ENCODE measurements at places on chromosomes 13 and 19.

DNA sequence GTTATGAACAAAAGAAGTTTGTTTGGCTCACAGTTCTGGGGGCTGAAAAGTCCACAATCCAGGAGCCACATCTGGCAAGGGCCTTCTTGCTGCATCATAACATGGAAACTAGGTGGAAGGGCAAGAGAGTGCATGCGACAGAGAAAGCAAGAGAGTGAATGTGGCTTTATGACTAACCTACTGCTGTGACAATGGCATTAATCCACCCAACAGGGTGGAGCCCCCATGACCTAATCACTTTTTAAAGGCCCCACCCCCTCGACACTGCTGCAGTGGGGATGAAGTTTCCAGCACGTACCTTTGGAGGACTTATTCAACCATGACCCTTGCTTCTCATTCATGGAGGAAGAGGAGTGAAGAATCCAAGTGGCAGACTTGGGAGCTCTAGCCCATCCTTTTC lies 30.0 kb upstream of the RFXAP start:
- no peak for DNase-seq

- no peak for DNase-seq
Measured at GRCh38 chr13:22874839-22875238, 305.9 kb upstream of the SGCG start.

- DNase-seq = no peak
Measured at GRCh38 chr13:110921695-110922094, 6.8 kb upstream of the ANKRD10 start.

- no peak for DNase-seq
Measured at GRCh38 chr13:110993788-110994187, 78.9 kb upstream of the ANKRD10 start.

GRCh38 chr19:49155005-49155819 lies at the start of gene HRC:
HRC (minus strand) TSS chr19:49155396; CDS start chr19:49155237, 159 bp downstream.
- DNase-seq = no peak

GRCh38 chr19:3655402-3656072 lies 28.9 kb upstream of the CACTIN start:
- no peak for DNase-seq

DNA sequence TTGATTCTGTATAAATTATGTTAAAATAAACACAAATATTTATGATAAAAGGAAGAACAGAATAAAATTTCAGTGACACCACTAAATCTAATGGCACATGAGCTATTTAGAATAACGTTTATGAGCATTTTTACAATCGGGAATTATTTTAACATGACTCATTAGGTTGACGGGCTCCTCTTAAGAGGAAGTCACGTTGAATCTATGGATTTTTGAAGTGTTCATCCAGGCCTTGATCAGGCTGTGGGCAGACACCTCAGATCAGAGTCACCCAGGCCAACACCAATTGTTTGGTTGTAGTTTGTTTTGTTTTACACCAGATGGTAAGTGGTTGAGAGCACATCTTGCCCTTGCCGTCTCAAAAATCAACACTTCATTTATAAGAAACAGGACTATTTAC lies 257.8 kb downstream of the FOXO1 start:
- DNase-seq = no peak

DNA sequence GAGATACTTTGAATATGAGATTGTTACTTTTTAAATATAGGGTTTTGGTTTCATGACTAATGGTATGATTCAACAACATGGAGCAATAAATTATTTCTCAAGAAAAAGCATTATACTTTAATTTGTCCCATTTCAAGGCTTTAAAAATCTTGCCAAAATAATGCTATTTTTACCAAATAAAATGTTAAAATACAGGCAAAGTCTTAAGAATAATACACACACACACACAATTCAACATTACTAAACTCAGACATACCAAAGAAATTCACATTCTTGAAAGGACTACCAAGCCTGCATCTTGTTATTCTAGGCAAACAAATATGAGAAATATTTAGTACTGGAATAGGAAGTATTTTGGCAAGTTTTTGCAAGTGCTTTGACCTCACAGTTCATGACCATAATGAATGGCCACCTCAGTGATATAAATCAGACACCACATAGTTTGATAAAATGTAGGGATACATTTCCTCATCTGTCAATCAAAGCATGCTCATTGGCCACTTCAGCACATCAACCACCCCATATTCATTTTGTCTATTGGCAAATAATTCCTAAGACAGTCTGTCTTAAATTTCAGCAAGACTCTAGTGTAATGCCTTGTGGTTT lies 107.2 kb downstream of the NALCN start:
- no peak for DNase-seq

GRCh38 chr13:103436057-103436654 lies 369.9 kb upstream of the SLC10A2 start:
- DNase-seq = no peak
